Fibroblast of pulmonary artery (primary cell): ENCODE measurements at places on chromosomes 4 and X.
A peak's percentile ranks its signal among the peaks of the same experiment; 100 is the strongest.

- no peak for DNase-seq
Measured at GRCh38 chrX:19034025-19034424, 50.1 kb upstream of the PHKA2 start.

DNA sequence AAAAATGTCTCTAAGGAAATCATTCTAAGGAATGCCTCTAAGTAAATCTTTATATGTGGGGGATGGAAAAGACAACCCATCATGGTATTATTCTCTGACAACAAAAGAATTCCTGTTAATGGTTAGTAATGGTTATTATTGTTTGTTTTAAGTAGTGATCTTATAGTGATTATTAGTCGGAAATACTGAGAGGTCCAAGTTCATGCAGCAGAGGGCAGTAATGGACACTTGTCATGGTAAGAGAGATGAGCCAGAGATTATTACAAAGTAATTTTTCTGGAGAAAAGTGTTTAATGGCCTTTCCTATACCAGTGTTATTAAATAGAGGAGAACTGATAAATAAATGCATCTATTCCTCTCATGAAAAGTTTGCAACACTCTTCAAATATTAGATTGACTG is 8.1 kb upstream of the DKK2 start:
- DNase-seq, result no peak

GRCh38 chrX:41145920-41146608 is 60.8 kb downstream of the USP9X start:
- peak; percentile 80 for DNase-seq

GRCh38 chr4:16384576-16384975 is 158.3 kb upstream of the TAPT1 start:
- DNase-seq, result no peak

GRCh38 chr4:76200771-76201231 is 12.8 kb downstream of the SCARB2 start:
- no peak for DNase-seq

DNA sequence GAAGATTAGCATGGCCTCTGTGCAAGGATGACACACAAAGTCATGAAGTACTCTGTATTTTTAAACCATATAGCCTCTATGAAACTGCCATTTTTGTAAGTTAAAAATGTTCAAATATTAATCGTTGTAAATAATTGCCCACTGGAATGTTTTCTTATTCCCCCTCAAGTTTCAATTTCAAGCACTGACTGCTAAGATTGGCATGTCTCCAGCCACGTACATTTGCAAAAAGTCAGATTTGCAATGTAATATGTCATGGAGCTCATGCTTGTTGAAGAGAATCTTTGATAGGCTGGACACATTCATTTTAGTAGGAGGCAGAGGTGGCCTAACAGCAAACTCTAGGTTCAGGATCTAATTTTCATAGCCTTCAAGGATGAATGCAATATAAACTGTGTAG is 124.7 kb downstream of the CBR4 start:
- no peak for DNase-seq

DNA sequence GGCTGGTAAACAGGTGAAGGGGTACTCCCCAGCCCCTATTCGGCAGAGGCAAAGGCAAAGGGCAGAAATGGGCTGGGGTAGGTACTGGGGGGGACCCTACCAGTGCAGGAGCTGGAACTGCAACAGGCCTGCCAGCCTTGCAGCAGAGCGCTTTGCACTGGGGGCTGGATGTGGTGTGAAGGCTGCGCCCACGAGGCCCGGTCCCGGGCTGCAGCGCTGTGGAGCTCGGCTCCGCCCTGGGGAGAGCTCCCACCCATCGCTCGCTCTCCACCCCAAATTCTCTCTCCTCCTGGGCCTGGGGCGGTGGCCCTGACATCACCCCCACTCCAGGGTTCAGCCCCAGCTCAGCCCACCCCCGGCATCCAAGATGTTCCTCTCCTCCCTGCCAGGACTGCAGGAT is 24.2 kb downstream of the IQSEC2 start:
- no peak for DNase-seq

DNA sequence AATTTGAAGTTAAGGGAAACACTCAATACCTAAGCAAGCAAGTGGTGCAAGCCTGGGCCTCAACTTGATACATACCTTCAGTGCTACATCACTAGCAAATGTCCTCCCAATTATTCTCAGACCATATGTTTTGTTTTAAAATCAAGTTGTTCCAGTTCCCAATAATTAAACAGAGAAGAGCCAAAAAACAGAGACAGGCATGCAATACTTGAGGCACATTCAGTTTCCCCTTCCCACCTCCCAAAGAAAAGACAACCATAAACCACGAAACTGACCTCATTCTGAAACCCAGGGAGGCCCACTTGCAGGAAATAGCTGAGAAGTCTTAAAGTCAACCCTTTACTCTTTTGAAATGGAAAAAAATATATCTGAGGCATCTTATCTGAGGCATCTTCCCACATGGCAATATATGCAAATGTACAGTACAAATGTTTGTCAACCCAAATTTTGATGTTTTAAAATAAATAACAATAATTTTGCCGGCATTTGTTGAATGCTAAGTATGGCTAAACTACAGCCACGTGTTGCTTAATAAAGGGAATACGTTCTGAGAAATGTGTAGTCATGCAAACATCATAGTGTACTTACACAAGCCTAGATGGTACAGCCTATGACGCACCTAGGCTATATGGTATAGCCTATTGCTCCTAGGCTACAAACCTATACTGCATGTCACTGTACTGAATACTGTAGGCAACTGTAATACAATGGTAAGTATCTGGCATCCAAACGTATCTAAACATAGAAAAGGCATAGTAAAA is 147.5 kb downstream of the TSPAN5 start:
- DNase-seq, result peak; percentile 83

DNA sequence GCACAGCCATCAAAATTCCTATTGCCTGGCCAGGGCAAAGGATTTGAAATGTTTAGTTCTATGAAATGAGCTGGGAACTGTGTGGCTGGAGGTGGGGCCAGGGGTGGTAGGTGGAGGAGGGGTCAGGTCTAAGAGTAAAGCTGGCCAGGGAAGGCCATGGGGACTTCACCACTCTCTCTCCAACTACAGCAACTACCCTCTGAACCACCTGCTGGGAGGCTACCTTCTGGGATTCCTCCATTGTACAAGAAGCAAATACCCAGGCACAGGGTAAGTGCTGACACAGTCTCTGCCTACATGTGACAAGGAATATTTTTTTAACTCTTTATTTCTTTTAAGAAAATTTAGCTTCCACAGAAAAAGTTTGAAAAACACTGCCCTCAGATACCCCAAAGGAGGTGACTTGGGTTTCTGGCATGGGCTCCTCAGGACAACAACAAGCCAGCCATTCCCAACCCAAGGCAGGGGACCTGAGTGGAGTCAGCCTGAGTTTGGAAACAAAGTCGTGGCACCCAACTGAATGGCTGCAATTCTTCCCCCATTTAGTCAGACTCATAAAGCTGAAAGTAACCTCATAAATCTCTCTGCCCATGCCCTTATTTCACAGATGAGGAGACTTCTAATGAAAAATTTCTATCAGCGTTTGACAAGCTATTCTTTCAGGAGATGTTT is 593.8 kb upstream of the DIPK2B start:
- no peak for DNase-seq

DNA sequence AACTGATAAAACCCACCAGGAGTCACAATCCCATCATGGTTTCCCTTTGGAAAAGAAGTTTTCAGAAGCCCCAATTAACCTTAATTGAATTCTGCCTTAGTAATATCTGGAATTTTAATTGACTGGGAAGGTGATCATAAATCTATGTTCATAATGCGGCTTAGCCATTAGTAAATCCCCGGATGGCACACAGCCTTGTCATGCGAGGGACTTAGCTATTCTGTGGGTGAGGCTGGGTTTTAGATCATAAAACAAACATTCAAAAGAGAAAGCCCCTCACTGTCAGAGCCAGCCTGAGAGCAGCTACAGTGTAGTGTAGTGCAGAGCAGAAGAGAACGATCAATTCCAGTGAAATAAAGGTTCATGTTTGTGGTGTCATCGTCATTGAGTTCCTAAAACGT is 124.0 kb upstream of the NOCT start:
- DNase-seq, result no peak

DNA sequence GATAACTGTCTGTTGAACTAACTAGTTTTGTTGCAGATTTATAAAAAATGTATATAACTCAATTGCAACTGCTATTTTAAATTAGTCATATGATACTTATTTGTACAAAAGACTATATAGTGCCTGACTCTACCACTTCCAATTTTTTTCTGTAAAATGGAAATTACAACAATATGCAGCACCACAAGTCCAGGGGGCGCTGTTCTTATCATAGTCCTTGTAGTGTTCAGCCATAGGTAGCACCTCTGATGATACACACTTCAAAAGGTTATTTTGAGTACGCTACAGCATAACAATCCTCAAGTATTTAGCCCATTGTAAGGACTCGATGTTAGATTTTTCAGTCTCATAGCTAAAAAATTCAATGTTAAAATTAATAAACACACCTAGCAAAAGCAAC is 174.9 kb downstream of the CORIN start:
- no peak for DNase-seq

- no peak for DNase-seq
Measured at GRCh38 chr4:2497324-2497723, 28.4 kb downstream of the RNF4 start.

DNA sequence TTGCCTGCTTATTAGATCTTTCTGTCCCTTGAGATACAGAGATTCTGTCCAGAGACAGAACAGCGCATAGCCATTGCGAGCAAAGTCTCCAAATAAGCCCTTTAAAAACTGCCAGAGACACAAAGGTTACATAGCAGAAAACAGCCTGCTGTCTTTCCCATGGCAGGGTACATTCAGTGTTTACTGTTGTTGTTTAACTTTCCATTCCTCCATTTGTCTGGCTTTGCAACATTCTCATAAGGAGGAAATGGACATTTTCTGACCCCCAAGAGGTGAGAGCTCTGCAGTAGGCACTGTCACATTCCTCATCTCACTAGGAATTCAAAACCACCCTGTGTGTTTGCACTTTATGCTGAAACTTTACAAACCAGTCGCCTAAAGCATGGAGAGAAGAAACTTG is 48.3 kb downstream of the PDE5A start:
- no peak for DNase-seq

DNA sequence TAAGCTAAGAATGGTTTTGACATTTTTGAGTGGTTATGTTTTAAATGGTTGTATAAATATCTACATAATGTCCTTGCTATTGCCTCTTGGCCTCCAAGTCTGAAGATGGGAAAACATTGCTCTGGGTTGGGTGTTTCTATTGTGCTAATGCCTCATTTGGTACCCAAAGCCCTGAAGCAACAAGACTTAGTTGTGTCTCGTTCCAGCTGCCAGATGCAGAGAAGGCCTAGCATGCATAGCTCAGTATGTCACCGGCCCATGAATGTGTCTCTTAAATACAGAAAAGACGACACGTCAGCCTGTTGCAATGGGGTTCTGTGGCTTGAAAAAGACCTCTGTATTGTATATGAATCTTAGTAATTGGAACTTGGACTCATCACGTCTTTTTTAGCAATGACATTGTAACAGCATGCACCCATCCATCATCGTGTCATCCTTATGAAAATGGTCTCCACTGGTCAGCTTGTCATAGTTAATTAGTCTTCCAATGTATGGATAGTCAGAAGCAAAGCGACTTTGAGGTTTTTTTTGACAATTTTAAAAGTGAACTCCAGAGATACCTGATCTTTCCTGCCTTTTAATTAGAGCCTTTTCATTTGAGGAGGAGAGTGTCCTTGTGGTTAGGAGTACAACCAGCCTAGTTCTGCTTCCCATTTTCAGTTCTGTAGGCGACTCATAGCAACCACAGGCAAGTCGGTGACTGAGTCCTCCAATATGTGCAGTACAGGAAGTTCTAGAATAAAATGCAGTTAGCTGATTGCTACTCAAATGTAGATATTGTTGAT is 126.4 kb upstream of the GATB start:
- no peak for DNase-seq

DNA sequence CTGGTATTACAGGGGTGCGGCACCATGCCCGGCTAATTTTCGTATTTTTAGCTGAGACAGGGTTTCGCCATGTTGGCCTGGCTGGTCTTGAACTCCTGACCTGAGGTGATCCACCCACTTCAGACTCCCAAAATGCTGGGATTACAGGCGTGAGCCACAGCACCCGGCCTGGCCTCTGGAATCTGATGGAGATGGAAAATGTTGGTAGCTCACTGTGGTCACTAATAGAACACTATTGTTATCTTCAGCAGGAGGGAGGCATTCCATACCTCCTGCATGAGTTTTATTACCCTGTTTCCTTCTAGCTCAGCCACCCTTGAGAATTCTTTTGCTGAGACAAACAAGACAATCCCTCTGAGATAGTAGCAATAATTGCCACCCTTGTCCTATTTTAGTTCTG is 105.0 kb downstream of the SHROOM3 start:
- DNase-seq, result peak; percentile 38

DNA sequence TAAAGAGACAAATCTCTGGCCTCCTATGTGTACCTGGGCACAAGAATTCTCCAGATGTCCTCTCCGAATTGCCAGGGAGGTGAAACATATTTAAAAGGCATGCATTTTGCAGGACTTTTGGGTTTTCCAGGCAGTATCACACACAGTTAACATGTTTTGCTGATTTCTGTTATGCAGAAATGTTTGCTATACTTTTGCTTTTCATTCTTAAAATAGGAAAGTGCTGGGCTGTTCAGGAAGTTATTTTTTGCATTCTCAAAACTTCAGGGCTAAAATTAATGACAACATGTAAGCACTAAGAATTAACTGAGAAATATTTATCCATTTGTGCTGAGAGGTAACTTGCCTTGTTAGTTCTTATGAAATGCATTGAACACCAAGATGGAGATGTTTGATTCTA is 390.7 kb upstream of the CTSO start:
- DNase-seq, result no peak

DNA sequence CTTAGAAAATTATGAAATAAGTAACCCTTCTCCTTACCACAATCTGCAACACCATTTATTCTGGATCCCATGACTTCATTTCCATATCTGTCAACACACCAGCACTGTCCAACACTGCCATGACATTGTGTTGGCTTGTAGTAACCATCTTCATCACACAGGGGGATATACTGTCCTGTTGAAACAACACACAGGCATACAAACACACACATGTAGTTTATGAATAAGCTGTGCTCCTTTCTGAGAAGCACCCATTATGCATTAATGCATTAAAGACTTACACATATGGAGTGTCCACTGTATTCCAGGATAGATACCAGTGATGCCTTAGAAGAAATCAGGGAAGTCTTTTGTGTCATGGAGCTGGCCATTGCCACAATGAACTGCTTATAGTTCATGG is 496.9 kb downstream of the SPOCK3 start:
- no peak for DNase-seq

DNA sequence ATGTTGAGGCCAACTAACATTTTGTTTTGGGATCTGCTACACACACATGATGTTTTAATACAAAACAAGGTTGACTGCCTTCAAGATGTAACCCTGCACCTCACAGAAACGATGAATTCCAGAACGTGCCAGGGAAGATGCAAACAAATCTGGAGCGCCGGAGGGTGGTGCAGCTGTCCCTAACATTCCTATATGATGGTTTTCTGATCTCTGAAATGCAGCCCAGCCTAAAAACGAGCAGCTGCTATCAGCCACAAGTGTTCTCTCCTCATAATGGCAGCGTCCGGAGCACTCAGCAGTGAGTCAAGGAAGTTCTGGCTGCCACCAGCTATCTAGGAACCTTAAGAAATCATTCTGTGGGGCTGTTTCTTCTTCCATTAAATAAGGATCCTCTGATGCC is 333.4 kb downstream of the NR3C2 start:
- no peak for DNase-seq
